Stimulated activated CD8-positive, alpha-beta memory T cell treated with anti-CD3 and anti-CD28 coated beads, Interleukin-12 subunit alpha, Interleukin-12 subunit beta, amount 100 ng/mL, for 4 hours (primary cell): ENCODE measurements at places on chromosomes 6 and 20.

GRCh38 chr6:64429926-64430325, 794.3 kb downstream of the PHF3 start:
- no peak for DNase-seq

- no peak for DNase-seq
Measured at GRCh38 chr20:881783-882144, 34.4 kb downstream of the ANGPT4 start.

DNA sequence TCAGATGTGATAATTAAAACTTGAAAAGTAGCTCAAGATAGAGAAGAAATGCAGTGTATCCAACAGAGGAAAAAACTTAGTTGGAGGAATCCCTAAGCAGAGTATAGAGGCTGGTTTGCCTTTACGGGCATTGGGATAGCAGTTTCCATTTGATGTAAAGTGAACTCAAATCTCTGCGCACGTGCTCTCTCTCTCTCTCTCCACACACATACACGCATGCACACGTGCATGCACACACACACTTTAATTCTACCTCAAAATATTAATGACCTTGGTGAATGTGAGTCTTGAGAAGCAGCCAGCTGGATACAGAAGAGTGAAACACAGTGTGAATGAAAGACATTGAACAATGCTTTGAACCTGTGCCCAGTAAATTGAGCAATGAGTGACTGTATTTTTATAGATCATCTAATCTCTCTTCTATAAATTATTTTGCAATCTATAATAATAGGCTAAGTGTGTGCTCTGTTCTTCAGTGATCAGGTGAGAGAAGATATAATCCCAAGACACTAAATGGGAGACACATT, 247.7 kb upstream of the FAM83B start:
- no peak for DNase-seq

GRCh38 chr20:39269493-39270217, 307.5 kb downstream of the DHX35 start:
- DNase-seq: no peak

DNA sequence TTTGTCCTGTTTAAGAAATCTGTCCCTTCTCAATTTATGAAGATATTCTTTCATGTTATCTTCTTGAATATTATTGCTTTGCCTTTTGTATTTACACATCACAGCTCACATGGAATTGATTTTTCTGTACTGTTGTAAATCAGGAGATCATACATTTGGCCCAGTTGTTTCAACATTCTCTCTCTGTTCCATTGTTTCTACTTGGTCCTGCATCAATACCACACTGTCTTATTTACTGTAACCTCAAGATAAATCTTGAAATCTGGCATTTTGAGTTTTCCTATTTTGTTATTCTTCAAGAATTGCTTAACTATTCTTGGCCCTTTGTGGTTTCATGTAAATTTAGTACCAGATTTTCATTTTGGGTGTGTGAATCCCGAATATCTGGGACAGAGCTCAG, 121.7 kb upstream of the CCN2 start:
- DNase-seq: no peak

- no peak for DNase-seq
Measured at GRCh38 chr20:10093087-10093591, 58.4 kb downstream of the ANKEF1 start.

DNA sequence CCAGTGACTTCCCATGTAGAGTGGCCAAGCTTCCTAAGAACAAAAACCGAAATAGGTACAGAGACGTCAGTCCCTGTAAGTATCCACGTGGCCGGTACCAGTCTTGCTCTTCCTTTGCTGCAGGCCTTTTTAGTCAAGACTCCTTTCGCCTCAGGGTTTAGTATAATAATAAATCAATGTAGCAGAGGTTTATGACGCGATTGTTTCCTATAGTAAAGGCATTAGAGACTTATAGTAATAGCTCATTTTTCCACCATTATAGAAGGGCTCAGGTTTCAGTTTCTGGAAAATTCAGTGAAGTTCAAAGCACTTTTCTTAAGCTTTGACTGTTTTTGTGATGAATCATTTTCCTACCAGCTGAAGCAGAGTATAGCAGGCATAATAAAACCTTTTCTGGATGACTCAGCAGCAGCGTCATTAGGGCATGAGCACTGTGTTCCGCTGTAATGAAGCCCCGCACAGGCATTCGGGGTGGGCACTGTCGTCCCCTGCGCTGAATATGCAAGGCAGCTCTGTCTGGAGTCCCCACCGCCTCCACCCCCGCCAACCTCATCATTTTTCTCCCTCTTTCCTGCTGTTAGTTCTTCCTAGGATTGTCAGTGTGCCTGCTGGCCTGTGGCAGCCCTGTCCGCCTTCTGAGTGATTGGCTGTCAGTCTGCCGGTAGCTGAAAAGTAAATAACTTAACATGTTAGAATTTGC, 51.3 kb downstream of the PTPN1 start:
- DNase-seq: peak; percentile 23

- DNase-seq: no peak
Measured at GRCh38 chr6:90294008-90294511, 2.6 kb downstream of the BACH2 start.

GRCh38 chr6:164370773-164371172, 938.6 kb downstream of the C6orf118 start:
- no peak for DNase-seq

DNA sequence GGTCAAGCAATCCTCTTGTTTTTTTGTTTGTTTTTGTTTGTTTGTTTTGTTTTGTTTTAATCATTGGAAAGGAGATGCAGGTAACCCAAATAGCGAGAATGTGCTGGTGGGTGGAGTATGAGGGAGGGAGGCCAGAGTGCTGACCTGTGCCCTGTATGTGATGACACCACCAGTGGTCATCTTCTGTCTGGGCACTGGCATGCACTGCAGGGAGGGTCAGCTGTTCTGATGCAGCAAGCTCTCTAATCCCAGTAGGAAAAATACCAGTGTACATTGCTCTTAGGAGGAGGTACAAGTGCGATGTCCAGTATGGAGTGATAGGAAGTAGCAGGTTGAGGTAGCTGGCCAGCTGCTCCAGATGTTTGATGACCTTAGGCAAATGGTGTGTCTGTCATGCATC, 2.9 kb upstream of the CST1 start:
- no peak for DNase-seq

DNA sequence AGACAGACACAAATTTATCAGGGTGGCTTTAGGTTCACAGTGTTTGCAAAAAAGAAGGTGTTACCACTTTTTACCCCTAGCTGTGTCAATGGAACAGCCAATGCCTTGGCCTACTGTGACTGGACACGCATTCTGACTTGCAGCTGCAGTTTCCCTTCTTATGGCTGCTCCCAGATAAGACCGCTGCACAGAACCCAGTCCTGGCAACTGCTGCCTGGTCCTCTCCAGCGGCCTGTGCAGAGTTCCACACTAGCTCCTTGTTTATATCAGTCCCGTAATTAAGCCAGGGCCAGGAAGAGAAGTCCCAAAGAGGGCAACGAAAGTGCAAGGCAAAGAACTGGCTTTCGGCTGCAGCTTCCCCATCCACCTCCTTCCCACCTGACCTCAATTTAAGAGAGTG, 283.0 kb downstream of the FOXC1 start:
- no peak for DNase-seq

- no peak for DNase-seq
Measured at GRCh38 chr6:132893772-132894490, 79.6 kb downstream of the RPS12 start.

DNA sequence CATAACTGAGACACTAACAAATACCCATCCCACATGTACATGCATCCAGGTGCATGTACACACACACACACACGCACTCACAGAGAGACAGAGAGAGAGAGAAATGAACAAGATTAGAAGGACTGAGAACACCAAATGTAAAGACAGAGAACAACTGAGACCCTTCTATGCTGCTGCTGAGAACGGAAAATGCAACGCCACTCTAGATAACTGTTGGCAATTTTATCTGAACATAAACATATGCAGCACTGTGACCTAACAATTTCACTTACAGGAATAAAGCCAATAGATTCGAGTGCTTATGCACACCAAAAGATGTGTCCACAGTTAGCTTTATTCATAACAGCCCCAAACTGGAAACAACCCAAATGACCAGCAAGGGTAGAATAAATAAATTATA, 103.8 kb upstream of the LY86 start:
- DNase-seq: no peak

DNA sequence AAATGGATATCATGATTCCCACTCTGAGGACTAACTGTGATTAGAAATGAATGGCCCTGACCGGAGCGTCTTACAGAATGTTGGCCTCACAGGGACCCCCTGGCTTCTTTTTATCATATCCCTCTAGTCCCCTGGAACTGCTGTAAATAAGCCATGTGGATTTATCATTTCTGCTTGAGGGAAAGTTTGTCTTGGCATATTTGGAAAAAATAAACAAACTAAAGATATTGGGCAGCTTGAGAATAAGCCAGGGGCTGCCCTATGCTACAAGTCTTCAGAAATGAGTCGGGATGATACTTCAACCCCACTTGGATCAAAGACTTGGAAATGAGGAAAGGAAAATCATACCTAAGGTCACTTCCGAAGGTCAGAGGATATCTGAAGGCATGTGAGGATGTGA, 179.1 kb downstream of the THBS2 start:
- no peak for DNase-seq

GRCh38 chr20:63834491-63834880, 3.4 kb upstream of the ZBTB46 start:
- no peak for DNase-seq

DNA sequence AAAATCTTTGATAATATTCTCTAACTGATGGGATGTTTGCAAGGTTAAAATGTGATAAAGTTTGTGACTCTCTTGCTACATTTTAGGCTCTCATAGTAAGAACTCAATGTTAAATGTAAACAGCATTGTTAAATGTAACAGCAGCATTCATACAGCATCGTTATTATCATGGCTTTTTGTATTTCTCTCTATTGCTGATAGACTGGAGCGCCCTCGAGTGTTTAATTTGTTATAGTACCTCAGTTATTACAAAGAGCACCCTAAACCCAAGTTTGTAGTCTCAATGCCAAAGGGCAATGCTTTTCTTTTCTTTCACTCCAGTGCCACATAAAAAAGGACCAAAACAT, 14.9 kb upstream of the TTPAL start:
- DNase-seq: no peak

DNA sequence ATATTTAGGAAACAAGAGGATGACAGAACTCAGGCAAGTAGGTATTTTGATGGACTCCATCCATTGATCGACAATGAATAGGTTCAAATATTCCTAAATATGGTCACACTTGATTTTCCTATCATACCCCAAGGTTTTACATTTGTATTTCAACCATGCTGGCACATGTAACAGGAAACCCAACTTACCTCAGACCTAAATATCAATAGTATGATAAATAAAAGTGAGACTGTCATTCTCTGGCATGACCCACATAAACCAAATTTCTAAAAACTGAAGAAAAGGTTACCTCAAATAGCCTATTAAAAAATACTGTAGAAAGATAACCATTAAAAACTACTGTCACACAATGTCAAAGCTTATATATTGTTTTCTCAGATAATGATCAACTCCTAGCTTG, 97.3 kb downstream of the PRDM1 start:
- no peak for DNase-seq

DNA sequence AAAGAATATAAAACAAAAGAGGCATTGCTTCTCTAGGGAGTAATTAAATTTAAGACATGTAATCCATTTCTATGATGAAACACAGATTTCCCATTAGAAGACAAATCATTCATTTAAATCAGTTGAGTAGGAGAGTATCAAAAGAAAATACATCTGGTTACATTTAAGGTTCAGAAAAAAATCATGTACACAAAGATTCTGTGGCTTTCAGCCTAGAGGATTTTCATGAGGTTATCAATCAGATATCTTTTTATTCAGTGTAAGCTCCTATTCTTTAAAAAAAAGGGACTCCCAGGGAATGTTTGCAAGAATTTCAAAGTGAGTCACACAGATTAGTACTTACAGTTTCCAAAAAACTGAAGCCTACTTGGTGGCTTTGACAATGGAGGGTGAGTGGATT, 24.9 kb downstream of the COL21A1 start:
- no peak for DNase-seq

GRCh38 chr6:4924661-4925271, 79.1 kb downstream of the RPP40 start:
- DNase-seq: no peak

- DNase-seq: no peak
Measured at GRCh38 chr20:23066772-23067171, 17.3 kb upstream of the THBD start.

DNA sequence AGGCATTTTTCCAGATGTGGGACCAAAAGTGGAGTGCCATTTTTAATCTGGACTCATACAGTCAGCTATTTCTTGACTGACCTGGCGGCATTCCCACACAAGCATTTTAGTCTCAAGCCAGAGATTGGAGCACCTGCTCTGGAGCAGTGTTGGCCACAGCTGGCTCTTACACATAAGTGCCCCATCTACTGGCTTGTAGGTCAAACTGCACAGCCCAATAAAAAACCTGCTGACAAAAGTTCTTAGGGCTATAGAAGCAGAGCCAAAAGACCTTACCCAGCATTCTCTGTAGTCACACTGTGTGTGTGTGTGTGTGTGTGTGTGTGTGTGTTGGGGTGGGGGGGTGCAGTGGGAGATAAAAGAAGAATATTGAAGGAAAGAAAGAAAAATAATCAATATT, 38.6 kb upstream of the SENP6 start:
- no peak for DNase-seq

DNA sequence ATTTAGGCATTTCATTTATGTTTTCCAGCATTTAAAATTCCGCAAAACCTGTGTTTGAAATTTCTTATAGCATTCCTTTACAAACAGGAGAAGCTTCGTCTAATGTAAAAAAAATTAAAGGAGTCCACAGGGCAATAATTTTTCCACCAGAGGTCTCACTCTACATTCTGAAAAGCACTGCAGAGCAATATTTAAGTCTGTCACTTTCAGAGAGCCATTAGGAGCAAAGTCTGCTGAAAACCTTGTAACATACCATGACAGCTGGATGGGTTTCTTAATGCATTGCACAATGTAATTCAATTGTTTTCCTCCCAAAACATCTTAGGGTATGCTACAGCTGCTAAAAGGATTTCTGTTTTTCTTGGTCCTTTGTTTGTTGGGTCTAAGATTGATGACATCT, 18.0 kb downstream of the BAG2 start:
- DNase-seq: no peak

DNA sequence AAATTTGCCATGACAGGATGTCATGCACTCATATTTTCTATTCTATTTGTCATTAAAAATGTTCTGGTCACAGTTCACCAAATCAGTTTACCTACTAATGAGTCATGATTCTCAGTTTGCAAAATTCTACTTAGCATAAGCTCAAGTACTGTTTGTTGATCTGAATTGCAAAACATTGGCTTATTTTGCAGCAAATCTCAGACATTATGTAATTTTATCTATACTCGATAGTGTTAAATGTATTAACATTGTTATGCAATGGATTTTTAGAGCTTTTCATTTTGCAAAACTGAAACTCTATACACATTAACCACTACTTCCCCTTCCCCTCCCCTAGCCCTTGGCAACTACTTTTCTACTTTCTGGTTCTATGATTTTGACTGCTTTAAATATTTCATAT, 213.8 kb upstream of the ZFP64 start:
- no peak for DNase-seq
